ENCODE measurements at places on chromosomes 5 and 9.

GRCh38 chr5:81147886-81148571 lies 85.1 kb upstream of the CKMT2 start:
- no peak for DNase-seq

DNA sequence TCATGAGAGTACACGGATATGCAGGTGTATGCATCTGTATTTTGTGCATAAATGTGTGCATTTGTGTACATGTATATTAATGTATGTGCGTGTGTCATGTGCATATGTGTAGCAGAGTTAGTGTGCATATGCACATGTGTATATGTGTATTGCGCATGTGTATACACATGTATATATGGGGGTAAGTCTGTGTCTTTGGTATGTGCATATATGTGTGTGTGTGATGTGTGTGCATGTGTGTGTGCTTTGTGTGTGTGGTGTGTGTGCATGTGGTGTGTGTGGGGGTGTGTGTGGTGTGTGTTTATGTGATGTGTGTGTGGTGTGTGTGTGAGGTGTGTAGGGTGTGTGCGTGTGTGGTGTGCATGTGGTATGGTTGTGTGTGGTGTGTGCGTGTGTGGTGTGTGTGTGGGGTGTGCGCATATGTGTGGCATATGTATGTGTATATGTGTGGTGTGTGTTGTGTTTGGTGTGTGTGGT lies 13.1 kb upstream of the CTSL start:
- DNase-seq, result no peak

GRCh38 chr5:1787472-1788047 lies 12.1 kb downstream of the MRPL36 start:
- no peak for DNase-seq

DNA sequence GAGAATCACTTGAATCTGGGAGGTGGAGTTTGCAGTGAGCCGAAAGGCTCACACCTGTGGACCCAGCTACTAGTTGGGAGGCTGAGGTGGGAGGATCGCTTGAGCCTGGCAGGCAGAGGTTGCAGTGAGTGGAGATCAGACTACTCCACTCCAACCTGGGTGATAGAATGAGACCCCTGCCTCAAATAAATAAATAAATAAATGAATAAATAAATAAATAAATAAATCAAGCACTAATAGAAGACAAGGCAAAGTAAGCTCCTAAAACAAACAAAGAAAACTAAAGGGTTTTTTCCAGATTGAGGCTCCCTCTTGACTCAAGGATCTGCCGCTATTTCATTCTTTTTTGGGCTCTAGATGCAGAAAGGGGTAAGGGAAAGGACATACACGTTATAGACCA lies 34.7 kb upstream of the CLINT1 start:
- DNase-seq, result no peak

DNA sequence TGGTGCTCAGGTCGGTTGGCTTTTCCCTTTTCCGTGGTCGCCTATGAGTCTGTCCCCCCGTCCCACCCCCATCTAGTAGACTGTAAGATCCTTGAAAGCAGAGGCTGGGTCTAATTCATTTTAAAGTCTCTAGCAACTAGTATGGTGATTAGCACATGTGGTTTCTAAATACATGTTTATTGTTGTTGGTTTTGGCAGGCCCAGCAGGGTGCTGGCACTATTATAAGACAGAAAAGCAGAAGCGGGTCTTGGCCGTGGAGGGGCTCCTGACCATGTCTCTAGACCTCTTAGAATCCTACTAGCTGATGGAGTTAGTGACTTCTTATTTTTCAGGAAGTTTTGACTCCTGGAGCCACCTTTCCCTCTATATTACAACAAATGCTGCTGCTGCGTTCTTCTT lies 61.5 kb upstream of the TNFSF8 start:
- DNase-seq, result no peak

DNA sequence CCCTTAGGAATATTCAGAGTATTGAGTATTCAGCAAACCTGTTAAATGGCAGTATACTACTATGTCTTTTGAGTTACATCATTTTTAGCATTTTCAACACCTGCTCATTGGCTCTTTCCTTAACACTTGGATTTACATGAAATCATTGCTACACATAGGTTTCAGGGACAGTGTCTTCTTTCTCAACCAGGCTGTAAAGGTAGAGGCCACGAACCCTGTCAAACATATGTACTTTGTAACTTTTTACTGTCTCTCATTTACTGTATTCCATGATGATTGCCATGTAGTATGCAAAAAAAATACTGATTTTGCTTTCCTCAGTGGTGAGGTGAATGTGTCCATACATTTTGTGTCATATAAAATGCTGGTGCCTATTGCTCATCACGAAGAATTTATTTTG lies 264.4 kb downstream of the SLCO4C1 start:
- DNase-seq, result no peak

GRCh38 chr9:102550886-102551285 lies 444.2 kb upstream of the CYLC2 start:
- no peak for DNase-seq

DNA sequence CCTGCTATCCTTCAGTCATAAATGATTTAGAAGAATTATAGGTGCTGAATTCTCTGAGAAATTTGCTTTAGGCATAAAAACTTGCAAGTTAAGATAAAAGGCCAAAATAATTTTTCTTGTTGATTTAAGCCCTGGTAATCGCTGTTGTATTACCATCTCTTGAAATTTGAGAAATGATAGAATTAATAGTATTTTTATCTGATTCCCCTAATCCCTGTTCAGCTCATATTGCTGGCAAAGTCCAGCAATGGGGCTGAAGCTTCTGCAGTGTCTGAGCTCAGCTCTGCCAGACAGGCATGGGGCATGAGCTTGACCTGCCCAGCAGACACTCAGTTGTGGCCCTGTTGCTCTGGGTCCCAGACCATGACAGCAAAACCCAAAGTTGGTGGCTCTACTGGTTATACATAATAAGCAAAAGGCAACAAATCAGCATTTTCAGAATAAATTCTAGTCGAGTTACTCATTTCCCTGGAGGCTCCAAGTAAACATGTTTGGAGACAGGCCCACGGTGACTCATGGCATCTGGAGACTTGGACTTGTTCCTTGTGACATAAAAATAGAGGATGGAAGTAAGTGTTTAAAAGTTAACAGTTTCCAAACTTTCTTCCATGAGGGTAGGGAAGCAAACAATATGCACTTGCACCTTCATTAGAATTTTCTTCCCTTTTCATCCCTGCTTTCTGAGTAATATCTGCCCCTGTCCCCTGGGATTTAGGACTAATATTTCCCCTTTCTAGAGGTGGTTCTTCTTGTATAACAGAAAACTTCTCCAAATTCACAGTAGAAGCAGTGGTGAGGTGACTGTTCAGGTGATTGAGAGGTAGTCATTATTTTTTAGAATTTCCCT lies 60.2 kb upstream of the SLC2A8 start:
- no peak for DNase-seq

GRCh38 chr5:41246376-41246775 lies 33.0 kb upstream of the C6 start:
- DNase-seq, result no peak

- DNase-seq, result no peak
Observed at GRCh38 chr9:122332083-122332482, 38.7 kb upstream of the PTGS1 start.

GRCh38 chr5:38948501-38948900 lies 102.7 kb downstream of the OSMR start:
- no peak for DNase-seq

- no peak for DNase-seq
Observed at GRCh38 chr5:147403651-147404640, 105.9 kb downstream of the DPYSL3 start.

DNA sequence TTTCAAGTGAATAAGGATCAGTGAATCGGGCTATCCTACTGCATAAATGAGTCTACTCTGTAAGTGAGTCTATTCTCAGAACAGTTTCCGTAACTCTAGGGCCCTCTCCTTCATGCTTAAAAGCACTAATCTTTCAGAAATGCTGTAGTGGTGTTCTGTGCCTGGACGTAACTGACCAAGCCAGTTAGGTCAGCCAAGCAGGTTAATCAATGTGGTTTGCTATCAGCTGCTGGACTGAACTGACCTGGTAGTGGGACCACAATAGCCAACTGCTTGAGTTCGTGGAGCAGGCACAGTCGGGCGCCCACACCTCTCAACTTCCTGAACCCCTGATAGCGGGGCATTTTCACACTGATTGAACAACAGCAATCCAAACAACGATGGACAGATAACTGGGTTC lies 6.8 kb downstream of the SLC1A3 start:
- no peak for DNase-seq

DNA sequence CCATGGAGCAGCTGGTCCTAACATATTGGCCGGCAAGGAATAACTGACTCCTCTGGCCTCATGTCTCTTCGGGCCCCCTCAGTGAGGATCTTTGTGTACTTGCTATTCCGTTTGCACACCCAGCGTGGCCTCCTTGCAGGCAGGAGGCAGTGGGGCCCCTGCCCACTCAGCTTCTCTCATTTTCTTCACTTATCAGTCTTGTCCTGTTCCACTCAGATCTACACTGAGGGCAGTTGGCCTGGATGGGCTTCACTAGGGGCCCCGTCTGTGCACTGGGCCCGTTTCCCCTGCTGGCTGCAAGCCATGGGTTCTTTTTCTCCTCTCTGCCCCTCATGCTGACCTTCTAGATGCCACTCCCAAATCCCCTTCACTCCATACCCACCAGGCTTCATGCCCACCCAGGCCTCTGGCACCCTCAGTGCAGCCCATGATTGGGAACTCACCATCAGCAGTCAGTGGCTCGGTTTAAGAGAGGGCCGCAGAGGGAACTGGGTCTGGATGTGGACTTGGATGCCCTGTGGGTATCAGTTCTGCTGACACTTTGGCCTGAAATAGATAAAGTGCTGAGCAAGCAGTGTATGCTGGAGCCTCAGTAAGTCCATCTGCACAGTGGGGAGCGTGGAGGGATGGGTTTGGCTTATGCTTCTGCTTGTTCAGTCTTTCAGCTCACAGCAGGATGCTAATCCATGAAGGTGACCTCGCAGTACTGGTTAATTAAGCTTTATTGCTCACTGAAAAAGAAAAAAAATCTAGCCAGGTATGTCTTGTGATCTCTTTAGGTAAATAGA lies 57.9 kb downstream of the ERBIN start:
- DNase-seq, result no peak

GRCh38 chr5:146016764-146017484 lies 80.5 kb downstream of the SH3RF2 start:
- no peak for DNase-seq

GRCh38 chr5:134124289-134125038 lies 10.0 kb downstream of the TCF7 start:
- DNase-seq, result no peak

GRCh38 chr5:95619514-95620029 lies 315 bp upstream of the GPR150 start:
- DNase-seq, result no peak

- DNase-seq, result no peak
Observed at GRCh38 chr5:154945695-154946301, 4.9 kb downstream of the MRPL22 start.

- DNase-seq, result no peak
Observed at GRCh38 chr5:180605554-180606214, 14.4 kb upstream of the SCGB3A1 start.

- DNase-seq, result no peak
Observed at GRCh38 chr5:74261421-74261820, 379.1 kb downstream of the ENC1 start.

GRCh38 chr5:78447775-78448424 lies 87.5 kb downstream of the SCAMP1 start:
- no peak for DNase-seq

DNA sequence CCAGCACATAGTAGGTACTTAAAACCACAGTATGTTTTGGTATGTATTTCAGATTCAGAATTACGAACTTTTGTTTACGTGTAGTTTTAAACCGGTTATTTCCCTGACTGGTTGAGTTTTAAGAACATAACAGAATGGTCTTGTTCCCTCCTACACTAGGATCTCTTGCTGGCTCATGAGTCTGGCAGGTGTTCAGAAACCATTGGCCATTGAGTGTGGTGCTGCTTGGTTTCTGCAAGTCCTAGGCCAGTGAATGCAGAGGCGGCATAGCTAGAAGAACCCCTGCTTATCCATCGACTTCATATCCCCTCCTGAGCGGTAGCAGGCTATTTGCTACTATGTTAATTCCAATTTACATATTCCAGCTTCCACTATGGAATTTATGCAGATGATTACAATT lies 65.6 kb downstream of the GPR21 start:
- DNase-seq, result no peak

DNA sequence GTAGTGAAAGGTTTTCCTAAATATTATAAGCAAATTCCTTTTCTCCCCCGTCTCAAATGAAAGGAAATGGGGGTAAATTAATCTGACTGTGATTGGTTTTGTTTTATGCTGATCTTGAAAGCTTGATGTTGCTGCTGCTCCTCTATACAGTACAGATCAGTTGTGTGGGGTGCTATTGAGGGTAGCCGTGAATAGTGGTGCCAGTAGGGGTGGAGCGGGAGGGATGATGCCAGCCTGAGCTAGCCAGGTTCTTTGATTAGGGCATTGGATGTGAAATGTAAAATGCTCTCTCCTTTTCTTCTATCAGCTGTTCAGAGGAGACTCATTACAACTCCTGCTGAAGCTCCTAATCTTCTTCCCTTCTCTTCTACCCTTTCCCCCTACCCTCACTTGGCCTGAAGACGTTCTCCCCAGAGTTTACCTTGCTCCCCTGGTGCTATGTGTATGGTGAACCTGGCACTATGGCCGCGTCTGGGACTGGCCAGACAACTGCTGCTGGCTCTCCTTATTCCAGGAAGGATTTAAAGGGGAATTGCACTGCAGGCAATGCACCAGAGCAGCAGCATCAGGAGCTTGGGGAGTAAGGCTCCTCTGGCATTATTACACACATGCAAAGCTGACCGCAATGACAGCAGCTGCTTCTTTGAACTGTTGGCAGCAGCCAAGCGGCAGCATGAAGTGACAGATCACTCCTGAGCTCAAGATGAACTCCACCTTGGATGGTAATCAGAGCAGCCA lies 566 bp downstream of the GPR21 start:
- no peak for DNase-seq

DNA sequence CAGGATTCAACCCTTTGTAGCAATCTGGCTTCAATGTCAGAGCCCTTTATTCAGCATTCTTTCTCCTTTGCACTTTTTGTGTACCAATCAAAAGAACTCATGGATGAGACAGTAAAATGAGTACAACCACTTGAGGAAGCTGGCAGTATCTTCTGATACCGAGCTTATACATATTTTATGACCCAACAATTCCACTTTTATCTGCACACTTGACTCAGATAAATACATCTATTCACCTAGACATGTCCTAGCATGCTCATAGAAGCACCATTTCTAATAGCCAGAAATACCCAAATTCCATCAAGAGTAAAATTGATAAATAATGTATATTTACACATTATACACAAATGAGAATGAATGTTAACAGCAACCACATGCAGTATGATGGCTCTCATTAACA lies 111.2 kb upstream of the PTGER4 start:
- no peak for DNase-seq

GRCh38 chr9:92122061-92122460 lies 6.8 kb upstream of the SPTLC1 start:
- DNase-seq, result no peak

All from NCI-H1417 treated with DMSO at 0.1 percent for 48 hours (cell line).